Immature natural killer cell (primary cell): ENCODE measurements at places on chromosomes 7 and 10. TPM values are rescaled to one million over a fixed set of nuclear protein-coding genes. Genes with fewer than 3 reads are reported as not detected.
A peak's percentile ranks its signal among the peaks of the same experiment; 100 is the strongest.

DNA sequence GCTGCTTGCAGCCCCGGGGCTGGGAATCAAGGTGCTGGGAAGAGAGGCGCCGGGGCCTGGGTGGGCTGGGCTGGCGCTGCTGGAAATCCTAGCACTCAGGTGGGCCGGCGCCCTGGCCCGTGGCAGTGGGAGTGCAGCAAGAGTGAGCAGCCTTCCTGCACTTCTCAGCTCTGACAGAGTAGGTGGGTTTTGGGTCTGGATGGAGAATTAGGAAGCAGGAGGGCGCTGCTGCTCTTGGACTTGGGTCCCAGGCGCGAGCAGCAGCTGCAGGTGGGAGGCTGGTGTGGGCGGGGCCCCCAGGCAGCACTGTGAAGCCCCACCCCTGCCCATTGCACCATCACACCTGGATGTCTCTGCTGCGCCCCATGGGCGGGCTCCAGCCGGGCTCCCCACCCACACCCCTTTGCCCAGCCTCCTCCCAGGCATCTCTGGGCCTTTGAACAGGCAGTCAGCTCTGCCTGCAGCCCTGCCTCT lies 6.0 kb downstream of the BRI3 start:
- DNase-seq, result no peak

- DNase-seq, result no peak
Measured at GRCh38 chr10:63712717-63713115, 191.5 kb downstream of the REEP3 start.

The TMEM236 gene
- polyA plus RNA-seq, result 0.07 TPM

DNA sequence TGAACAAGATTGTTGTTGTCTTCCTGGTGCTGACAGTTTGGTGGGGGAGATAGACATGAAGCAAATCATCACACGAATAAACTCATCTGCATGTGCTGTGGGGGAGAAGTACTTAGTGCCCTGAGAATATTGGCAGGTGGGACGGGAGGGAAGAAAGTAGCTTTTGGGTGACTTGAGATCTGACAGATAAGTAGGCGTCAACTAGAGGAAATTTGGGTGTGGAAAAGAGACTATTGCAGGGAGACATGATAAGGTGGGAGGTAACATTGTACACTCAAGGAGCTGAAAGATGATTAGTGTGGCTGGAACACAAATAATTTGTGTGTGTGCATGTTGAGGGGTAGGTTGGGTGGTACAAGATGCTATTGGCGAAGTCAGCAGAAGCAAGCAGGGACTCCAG lies 30.1 kb downstream of the CNNM2 start:
- no peak for DNase-seq

GRCh38 chr10:3238115-3238871 lies 65.7 kb upstream of the PITRM1 start:
- DNase-seq, result no peak

- DNase-seq, result peak; percentile 35
Measured at GRCh38 chr7:28956608-28957063, 1.5 kb downstream of the TRIL start.

GRCh38 chr10:33553748-33554571 lies 219.5 kb upstream of the NRP1 start:
- no peak for DNase-seq

The ADRA2A gene
- polyA plus RNA-seq, result not detected

DNA sequence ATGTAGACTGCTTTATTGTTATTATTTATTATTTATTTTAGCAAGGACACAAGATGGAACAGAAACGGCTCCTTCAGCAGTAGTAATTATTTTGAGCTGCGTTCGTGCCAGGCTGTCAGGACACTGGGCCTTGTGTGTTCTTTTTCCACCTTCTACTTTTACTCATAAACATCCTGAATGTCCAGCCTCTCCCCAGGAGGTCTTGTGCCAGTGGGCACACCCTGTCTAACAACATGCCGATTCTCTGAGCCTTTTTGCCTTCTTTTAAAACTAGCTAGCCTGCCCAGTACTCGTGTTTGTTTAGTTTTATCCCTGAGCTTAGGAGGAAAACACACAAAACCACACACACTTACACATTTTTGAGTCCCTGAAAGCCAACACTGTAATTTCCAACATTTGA lies 1.2 kb downstream of the SCIN start:
- DNase-seq, result no peak

DNA sequence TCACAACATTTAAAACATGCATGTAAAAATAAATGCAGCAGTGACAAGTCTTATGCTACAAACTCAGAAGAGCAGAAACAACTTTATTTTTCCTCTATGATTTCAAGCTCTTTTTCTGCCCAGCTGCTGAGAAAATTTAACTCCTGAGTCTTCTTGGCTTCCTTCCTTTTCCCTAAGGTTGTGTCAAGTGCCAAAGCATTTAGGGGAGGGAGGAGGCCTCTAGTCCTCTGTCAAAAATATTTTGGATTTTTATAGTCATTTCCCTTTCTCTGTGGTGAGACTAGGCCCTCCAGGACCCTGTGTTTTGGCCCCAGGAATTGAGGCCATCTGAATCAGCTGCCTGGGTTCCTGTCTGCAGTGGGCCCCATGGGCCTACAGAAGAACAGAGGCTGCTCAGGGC lies 11.0 kb upstream of the PILRB start:
- DNase-seq, result no peak

The SEMA3D gene
- not detected for polyA plus RNA-seq

GRCh38 chr10:133044401-133044811 lies 43.3 kb upstream of the ADGRA1 start:
- DNase-seq, result no peak

DNA sequence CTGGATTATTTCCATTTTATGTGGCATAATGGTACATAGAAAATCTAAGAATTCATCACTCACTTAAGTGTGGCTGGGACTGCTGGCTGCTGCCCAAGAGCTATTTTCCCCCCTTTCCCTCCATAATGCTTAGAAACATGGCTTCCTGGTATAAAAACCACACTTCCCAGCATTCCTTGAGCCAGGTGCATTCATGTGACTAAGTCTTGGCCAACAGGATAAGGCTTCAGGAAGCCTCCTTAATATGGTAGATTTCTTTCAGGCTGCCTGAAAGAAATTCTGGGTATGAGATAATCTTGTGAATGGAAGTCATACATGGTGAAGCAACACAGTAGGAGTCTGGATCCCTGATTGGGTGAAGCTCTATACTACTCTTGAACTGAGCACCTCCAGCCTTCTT lies 178.0 kb downstream of the JAZF1 start:
- no peak for DNase-seq

DNA sequence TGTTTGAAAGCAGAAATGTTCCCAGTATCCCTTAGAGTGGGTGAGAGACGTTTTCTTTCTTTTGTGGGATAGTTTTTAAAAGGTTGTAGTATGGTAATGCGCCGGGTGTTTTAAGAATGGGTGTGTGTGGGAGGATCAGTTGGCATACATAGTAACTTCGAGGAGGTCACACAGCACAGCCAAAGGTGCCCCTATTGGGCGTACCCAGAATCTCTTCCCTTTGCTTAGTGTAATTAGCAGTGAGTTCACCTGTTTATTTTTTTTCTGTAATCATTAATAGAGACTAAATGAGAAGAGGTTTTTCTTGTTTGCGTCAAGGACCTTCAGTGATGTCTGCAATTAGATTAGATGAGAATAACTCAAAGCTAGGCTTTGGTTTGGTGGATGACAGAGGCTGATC lies 1.5 kb downstream of the PLEKHA8 start:
- no peak for DNase-seq

The VGF gene
- not detected for polyA plus RNA-seq

The EBLN1 gene
- not detected for polyA plus RNA-seq

The LBX1 gene
- polyA plus RNA-seq, result not detected

The ERVW-1 gene
- not detected for polyA plus RNA-seq

DNA sequence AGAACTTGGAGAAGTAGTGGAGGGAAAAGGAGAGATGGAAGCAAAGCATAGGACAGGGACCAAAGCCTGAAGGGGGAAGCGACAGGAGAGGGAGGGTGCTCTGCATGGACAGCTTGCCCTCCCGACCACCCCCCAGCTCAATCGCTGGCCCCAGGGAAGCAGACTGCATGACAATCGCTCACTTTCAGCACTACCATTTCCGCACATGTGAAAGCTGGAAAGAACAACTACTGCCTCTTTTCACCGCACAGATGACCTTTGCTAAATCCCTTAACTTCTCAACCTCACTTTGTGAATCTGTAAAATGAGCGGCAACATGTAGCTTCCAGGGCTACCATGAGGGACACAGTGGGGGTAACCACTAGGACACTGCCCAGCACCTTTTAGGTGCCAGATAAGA lies 17.1 kb downstream of the VOPP1 start:
- DNase-seq, result no peak

GRCh38 chr7:101781439-101781838 lies 36.0 kb upstream of the CUX1 start:
- DNase-seq, result no peak

DNA sequence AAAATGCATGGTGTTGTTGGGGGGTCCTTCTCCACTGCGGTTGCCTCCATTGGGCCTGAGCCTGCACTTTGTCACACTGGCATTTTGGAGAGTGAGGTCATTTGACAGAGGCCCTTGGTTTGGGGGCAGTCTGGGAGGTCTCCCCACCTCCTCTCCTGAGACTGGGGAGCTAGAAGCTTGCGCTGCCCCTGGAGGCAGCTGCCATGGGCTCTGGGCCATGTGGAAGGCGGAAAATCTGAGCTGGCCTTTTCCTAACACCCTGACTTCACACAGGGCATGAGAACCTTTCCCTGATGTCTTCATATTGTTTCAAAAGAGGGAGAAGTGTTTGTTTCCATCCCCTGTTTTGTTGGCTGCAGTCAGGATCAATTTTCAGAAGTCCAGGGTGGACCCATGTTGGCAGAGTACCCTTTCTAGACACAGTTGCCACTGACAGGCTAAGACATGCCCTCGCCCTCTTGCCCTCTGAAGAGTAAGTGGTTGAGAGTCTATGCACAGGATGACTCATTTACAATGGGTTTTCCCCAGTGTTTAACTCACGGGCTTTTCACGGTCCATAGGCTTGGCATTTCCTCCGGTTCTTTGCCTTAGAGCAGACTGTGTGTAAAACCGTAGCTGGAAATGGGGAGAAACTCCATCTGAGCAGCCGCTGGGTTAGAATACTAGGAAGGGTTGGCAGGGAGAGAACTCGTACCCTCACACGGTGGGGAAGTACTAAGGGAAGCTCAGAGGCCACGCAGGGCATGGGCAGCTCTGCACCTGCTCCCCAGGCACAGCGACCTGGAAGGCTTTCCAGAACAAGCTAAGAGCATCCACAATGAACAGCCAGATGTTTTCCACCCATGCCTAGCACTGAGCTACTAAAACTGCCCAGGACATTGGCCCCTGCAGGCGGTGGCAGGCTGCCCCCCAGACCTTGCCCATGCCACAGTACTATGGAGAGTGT lies 655.0 kb downstream of the SDK1 start:
- DNase-seq, result no peak

GRCh38 chr10:53650794-53651193 lies 878.2 kb upstream of the MBL2 start:
- DNase-seq, result no peak

GRCh38 chr7:4824120-4824775 lies 37.6 kb downstream of the PAPOLB start:
- no peak for DNase-seq

DNA sequence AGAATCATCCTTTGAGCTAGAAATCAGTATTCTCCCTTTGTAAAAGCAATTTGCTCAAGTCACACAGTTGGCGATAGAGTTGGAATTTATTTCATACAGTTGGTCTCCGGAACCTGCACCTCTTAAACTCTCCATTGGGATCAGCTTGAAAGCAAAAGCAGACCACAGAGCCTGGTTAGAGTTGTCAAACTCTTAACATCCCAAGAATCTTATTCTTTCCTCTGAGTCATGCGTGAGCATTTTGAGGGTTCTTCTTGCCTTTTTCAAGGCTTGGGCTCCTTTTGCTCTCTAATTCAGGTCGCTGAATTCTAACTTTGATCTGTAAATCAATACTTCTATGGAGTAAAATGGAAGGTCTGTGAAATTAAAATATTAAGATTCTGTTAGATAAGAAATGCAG lies 19.6 kb upstream of the SCIN start:
- DNase-seq, result no peak

DNA sequence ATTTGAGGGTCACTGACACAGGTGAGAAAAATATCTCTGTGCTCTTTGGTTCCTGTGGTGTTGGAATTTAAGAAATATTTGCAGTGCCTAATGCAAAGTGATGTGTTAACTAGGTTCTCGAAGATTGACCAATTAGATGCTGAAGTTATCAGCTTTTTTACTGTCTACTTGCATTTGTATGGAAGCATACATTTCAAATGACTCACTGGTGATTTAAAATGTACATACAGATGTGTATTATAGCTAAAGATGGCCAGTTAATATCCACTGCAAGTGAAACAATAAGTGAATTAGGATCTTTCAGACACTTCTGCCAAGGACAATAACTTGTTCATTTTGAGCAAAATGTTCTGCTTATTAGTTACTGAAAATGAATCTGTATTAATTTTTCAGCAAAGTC lies 205.0 kb downstream of the FANK1 start:
- no peak for DNase-seq

GRCh38 chr7:80651471-80651870 lies 13.0 kb downstream of the CD36 start:
- no peak for DNase-seq

DNA sequence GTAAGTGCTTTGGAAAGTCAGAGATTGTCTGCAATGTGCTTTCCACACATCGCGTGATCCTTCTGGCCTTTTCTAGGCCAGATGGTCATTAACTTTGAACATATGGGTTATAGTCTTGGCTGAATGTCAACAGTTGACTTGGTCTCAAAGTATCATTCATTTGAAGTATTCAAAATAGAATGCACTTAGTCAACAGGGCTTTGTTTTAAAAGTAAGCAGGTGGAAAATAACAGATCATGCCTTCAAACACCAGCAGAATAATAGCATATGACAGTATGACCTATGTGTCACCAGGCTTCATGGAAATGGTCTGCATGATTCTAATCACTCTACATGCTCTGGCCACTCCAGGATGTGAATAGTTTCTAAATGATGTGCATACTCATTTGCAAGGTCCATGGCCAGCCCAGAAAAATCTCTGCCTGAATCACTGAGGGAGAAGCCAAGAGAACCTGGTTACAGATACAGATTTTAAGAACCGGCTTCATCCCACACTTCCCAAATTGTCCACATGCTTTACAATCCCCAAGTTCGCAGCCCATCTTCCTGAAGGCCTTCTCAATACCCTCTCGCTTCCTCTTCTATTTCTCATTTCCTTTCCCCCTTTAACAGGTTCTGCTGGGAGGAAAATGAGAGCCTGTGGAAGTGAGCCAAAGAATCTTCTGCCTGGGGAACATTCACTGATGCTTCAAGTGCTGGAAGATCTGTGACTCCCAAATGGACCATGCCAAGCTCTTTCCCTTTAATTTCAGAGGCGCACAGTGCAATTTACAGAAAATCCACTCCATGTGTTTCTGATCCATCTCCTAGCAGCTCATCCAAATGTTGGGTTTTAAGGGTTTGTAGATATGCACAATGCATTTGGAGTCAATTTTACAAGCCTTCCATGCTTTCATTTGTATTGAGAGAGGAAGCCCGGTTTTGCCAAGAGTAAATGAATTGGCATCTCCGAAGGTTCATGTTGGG lies 122.8 kb upstream of the GDF10 start:
- DNase-seq, result no peak

The CABCOCO1 gene
- polyA plus RNA-seq, result not detected

- no peak for DNase-seq
Measured at GRCh38 chr10:124217906-124218804, 124.8 kb upstream of the CHST15 start.

GRCh38 chr10:96176985-96177384 lies 46.9 kb downstream of the ZNF518A start:
- no peak for DNase-seq

The TAS2R41 gene
- not detected for polyA plus RNA-seq
